ENCODE measurements at places on chromosomes 7 and 10.

DNA sequence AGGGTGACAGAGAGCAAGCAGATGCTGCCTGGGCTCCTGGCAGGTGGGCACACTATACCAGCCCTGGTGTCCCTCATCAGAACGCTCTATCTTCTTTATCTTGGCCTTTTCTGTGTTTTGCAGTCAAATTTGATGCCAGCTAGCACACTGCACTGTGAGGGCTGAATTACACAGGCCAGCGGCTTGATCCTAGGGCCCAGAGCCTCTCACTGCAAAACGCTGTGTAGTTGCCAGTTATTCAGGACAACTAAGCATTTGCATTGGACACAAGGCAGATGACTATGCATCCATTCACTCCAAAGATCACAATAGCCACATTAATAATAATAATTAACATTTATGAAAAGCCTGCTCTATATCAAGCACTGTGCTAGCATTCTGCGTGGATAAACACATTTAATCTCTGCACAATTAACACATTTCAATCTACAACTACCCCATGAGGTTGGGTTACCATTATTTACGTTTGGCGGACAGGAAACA lies 100.3 kb downstream of the PAXIP1 start:
- DNase-seq: no peak

DNA sequence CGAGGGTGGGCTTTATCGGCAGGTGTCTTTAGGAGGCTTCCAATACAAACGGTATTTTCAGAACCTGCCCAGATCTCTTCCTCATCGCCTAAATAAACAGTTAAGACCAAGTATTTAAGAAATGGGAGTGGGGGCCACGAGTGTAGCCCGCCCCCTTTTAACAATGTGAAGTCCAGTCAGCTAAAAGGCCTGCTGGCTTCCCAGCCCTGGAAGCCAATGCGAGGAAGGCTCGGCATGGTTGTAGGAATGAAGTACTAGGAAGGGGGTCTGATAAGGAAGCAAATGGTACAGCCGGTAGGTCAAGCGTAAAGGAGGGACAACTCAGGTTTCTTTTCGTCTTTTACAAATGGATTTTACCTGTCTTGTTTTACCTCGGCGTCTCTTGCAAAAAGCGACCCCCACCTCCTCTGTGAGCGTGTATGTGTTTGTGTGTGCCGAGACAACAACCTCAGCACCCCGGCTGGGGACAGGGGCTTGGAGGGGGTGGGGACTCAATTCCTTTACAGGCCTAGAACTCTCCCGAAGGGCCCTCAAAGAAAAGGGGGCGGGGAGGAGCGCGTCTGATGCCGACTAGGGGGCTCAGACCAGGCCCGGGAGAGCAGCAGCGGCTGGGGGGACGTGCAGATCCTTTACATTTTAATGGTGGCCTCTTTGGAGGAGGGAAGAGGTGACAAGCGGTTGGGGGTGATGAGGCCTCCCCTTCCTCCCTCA lies 147.6 kb downstream of the GPR85 start:
- peak; percentile 26 for DNase-seq

DNA sequence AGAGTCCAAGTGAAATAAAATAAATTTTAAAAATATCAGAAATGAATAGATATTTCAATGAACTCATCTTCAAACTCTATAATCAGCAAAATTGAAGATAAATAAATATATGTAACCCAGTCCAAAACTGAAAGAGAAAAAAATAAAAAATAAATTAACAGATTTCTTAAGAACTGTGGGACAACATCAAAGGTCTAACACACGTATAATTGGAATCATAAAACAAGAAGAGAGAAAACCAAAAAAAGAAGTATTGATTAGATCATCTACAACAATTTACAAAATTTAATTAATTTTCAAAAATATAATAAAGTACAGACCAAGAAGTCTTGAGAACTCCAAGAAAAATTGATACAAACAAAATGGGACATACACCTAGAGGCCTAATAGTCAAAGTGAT lies 625.8 kb upstream of the SORCS1 start:
- no peak for DNase-seq

DNA sequence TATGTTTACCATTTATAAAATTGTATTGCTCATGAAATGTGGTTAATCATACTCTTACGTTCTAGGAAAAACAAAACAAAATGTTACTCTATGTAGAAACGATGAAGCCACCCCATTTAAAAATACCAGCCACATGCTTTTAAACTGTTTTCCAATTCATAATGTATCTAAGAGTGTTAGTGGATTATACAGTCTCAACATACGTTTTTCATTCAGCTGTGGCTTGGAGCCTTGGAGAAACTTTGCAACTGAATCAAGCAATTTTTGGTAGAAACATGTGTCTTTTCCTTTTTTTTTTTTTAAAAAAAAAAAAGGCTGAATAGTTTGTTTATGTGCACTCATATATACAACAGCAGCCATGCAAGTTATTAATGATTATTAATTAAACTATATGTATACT lies 378.0 kb upstream of the SEMA3D start:
- DNase-seq: no peak

DNA sequence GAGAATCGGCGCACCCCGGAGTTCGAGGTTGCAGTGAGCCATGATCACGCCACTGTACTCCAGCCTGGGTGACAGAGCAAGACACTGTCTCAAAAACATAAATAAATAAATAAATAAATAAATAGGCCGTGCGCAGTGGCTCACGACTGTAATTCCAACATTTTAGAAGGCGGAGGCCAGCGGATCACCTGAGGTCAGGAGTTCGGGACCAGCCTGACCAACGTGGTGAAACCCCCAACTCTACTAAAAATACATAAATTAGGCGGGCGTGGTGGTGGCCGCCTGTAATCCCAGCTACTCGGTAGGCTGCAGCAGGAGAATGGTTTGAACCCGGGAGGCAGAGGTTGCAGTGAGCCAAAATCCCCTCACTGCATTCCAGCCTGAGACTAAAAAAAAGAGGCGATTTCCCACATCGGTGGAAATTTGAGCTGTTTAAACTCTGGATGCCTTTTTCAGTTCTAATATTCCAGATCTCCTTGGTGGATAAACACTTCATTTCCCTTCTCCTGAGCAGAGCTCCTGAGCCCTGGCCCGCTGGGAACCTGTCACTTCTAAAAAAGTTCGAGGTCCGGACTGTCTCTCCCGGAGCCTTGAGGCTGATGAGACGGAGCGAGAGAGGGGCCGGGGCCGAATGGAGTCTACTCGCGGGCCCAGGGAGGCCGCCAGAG lies 2.0 kb upstream of the NFKB2 start:
- DNase-seq: no peak

DNA sequence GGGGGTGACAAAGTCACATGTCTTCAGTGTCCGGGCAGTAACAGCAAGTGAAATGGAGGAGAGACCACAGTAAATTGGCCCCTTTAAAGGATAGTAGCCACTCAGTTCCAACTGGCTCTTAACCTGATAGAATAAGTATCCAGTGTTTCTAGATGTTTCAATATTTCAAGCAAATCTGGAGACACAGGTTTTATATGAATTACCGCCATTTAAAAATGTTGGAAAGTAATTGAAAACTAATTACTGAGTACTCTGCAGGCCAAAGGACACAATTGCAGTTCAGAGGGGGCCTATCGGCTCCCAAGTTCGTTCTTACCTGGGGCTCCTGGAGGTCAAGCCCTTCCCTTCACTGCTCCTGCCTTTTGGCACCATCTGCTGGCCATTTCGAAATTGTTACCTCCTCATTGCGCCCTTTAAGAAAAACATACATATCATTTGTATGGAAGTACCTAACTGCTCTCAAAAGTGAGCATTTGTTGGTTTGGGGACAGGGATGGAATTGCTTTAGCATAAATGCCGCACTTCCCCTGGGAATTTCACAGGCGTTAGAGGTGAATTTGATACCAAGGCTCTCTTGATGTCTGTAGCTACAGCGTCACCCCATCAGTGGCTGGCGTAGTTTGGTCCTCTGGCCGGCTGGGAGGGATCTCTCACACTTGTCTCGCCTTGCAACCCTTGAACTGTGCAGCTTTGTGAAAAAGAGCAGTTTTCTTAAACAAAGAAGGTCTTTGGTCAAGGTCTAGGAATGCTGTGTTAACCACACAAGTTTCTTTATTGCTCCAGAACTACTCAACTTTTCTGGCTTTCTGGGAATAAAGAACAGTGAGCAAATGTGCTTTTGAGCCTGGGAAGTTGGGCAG lies 220.0 kb downstream of the ARHGAP21 start:
- peak; percentile 11 for DNase-seq

GRCh38 chr10:17644485-17644943 lies 563 bp downstream of the STAM start:
- DNase-seq: no peak

DNA sequence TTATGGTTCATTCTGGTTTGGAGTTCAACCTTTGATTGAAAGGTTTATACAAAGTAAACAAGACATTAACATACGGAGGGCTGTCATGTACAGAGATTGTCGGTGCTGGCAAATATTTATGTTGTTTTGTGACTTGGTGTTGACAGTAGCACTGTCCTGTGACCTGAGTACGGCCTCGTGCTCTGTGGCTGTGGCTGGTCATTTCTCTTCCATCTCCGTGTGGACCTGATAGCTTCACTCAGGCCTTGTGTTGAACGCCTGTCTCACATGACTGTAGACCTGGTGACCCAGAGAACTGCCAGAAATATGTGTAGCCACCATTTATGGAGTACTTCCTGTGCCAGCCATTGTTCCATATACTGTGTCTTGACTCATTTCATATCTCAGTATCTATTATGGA lies 311.6 kb downstream of the CCDC3 start:
- no peak for DNase-seq

- DNase-seq: no peak
Observed at GRCh38 chr10:49837685-49838084, 75.6 kb upstream of the OGDHL start.

GRCh38 chr7:26637610-26638009 lies 226.8 kb downstream of the SKAP2 start:
- DNase-seq: no peak

GRCh38 chr7:149821191-149822148 lies 16.7 kb upstream of the ZNF862 start:
- DNase-seq: no peak

GRCh38 chr7:157360483-157361025 lies 23.8 kb downstream of the DNAJB6 start:
- DNase-seq: no peak

DNA sequence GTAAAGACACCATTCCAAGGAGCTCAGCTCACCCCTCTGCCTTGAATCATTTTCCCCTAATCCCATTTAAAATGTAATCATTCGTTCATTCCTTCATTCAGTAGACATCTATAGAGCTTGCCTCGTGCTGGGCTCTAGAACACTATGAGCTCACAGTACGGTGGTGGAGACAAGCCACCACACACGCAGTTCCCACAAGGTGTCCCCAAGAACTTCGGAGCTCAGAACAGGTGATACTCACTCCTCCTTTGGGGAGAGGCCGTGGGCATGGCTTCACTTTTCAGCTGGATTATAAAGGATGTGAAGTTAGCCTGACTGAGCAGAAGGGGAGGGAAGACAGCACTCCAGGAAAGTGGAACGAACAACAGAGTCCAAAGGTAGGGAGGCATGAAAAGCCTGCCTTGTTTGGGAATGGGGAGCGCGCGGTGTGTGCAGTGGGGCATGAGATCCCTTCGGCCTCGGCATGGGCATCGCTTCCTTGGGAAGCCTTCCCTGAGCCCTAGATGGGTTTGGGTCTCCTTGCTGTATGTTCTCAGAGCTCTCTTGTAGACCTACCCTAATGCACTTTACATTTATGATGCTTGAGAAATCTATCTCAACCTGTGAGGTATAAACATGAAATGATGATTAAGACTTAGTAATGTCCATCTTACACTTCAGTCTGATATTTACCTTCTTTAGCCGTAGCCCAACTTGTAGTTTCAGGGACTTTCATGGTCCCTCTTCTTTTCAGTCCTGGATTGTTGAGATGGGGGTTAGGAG lies 809 bp upstream of the OGA start:
- no peak for DNase-seq

GRCh38 chr10:86389441-86390193 lies 23.0 kb upstream of the GRID1 start:
- DNase-seq: no peak

DNA sequence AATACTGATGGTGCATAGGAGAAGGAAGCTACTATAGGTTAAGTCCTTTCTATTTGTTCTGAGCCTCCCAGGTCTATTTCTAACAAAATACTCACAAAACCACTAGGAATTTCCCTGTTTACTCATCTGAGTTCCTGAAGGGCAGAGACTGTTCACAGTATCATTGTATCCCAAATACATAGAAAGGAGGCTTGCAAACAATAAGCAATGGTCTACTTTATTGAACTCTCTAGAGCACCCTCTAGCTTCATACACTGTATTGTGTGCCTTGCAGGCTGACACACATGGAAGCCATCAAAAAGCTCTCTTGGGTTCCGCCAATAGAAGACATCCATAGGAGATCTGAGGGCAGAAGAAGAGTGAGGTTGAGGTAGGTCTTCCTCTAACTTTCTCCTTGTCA lies 826.1 kb downstream of the GRM8 start:
- no peak for DNase-seq

DNA sequence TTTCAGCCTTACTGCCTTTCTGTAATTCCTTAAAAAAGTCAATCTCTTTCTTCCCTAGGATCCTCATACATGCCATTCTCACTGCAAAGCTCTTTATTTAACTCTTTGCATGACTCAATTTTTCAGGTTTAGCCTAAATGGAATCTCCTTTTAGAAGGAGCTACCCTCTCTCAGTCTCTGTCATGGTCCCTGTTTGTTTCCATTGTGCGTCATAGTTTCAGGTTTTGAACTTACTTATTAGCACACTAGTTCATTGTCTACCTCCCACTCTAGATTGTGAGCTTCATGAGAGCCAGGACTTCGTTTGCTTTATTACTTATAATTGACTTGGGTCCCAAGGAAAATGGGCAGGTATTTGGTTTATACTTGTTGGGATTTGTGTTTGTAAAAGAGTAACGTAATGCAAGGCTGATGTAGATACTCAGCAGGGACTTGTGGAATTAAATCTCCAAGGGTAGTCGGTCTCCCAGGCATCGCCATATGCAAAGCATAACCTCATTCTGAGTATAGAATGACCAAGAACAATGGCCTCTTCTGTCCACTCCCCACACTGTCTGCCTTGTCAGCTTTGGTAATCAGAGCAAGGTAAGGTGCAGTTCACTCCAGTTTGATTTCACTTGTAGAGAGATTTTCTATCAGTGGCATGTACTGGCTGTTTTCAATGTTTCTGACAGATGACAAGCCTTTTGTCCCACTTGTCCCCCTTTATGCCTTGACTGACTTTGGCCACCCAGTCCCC lies 252.0 kb downstream of the SORCS3 start:
- no peak for DNase-seq

- DNase-seq: no peak
Observed at GRCh38 chr7:129724796-129725195, 113.3 kb downstream of the NRF1 start.

DNA sequence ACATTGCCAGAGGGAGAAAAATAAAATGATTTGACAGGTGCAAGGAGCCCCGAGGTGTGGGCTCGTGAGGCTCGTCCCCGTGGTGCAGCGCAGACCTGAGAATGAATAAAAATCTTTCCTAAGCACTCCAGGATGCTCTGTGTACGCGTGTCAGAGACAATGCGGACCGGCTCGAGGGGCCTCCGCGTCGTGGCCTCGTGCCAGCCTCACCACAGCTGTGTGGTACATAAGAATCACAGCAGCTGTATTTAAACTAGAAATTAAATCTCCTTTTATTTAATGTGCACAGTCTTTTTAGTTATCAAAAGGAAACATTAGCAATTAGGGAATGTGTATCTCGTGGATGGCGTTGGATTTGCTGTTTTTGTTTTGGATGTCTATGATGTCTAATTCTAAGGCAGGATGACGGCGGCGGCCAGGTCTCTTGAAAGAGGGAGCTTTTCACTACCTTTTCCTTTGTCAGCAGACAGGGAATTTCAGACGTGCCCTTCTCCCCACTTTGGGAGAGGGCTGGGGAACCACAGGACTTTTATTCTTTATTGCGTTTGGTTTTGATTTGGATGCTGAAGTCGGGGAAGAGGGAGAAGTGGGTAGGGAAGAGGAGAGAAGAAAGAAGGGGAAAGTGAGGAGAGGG lies 365.3 kb upstream of the SHH start:
- no peak for DNase-seq

- no peak for DNase-seq
Observed at GRCh38 chr10:131123496-131123895, 188.0 kb downstream of the TCERG1L start.

Data from stimulated activated CD8-positive, alpha-beta memory T cell treated with anti-CD3 and anti-CD28 coated beads, Interleukin-2, amount 100 ng/mL, for 48 hours (primary cell).